ENCODE measurements at places on chromosomes 12 and 14.

GRCh38 chr14:62736048-62737043 is 308.9 kb downstream of the KCNH5 start:
- DNase-seq: no peak

- DNase-seq: no peak
Observed at GRCh38 chr14:59306775-59307174, 118.3 kb downstream of the DAAM1 start.

GRCh38 chr12:7099290-7099996 is 7.2 kb upstream of the C1R start:
- no peak for DNase-seq

- DNase-seq: no peak
Observed at GRCh38 chr12:10965476-10965875, 21.2 kb downstream of the TAS2R50 start.

Data from T-cell (primary cell).